ENCODE measurements at places on chromosomes 7 and 10. TPM values are rescaled to one million over a fixed set of nuclear protein-coding genes. Genes with fewer than 3 reads are reported as not detected.

- no peak for DNase-seq
These were observed 10.3 kb upstream of the RASSF4 start for GRCh38 chr10:44949127-44949802.

DNA sequence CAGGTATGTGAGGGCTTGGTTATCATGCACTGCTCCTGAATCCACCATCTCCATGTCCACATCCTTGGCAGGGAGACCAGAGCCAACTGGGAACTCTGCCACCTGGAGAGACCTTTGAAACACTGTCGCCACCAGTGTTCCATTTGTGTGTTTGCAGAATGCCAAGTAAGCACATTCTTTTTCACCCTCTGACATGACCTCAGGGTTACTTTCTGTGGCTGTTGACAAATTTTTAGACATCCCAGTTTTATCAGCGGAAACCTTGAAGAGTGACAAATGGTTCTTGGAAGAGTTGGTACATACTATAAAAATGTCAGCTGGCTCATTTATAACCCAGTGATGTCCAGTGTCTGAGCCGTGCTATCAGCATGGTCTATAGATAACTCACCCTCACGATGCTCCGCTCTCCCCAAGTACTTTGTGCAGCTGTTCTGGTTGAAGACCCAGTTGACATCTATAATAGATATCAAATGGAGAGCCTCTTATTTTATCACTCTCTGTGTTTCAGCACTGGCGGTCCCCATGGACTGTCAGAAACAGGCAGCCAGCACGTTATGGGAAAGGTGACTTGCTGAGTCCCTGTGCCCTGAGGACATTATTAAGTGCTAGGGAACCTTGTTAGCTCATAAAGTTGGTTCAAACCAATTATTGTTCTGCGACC is 563.1 kb upstream of the GALNT17 start:
- no peak for DNase-seq

DNA sequence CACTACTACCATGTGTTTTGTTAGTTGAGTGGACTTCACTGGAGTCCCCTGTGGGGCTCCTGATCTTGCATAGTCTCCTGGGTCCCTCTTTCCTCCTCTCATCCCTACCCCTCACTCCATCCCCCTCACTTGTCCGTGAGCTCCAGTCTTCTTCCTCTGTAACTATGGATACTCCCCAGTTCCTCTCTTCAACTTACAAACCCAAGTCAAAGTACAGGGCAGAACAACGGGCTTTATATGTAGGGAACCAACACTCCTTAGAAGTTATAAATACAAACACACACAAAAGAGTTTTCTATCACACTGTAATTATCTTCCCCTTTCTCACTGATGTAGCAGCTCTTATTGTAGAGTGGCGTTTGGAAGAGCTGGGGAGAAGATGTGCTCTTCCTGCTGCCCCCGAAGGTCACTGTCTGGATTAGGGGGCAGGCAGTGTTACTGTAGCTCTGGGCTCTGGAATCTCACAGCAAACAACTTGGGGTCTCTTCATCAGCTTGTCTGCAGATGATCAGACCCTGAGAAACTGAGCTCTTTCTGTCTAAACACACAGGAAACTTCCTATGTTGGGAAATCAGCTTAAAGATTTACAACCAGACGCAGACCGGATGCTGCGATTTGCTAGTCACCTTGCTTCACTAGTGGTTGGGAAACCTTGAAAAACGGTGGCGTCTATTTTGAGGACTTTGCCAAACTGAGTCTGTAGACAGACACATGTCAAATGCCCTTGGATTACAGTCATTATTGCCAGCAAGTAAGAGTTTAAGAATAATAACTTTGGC is 13.6 kb downstream of the SNX10 start:
- peak; percentile 32 for DNase-seq

- no peak for DNase-seq
These were observed 127.9 kb downstream of the NRF1 start for GRCh38 chr7:129739427-129739826.

TYW1B gene
- 3.8 TPM for total RNA-seq

DNA sequence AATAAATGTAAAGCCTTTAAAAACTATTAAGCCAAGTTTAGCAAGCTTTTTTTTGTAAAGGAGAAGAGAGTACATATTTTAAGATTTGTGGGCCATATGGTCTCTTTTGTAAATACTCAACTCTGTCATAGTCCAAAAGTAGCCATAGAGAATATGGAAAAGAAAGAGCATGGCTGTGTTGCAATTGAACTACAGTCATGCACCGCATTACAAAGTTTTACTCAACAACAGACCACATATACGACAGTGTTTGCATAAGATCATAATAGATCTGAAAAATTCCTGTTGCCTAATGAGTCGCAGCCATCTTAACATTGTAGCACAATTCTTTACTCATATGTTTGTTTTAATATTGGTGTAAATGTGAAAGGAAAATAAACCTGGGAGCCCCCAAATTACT is 440.8 kb downstream of the HTR7 start:
- DNase-seq = no peak

VSTM2A gene
- total RNA-seq = not detected

GRCh38 chr7:50857804-50858489 is 75.3 kb upstream of the GRB10 start:
- DNase-seq = no peak

DNA sequence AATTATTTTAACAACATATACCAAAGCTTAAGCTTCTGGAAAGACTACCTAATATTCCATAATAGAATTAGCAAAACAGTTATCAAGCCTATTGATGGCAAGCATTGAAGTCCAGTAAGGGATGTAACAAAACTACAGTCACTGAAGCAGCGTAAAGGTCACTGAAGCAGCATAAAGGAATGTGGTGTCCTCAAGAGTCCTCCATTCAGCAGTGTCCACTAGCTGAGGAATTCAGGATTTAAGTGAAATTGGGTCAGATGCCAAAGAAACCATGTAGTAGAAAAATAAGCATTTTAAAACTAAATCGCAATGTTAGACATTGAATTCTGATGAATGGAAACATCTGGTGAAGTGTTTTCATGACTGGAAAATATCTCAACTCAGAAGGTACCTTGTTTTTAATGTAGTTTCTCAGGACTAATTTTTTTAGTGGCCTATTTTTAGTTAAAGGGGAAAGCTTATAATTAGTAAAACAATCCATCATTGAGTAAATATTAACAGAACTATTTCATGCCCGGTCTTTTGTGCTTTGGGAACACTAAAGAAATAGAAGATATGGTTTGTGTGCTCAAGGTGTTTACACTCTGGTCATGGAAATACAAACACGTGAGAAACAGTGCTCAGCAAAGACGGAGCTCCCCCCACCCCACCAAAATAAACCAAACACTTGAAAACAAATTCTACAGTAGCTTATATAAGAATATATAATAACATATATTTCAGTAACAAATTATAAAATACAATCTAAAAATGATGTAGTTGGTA is 121.4 kb downstream of the CDK14 start:
- DNase-seq = no peak

DNA sequence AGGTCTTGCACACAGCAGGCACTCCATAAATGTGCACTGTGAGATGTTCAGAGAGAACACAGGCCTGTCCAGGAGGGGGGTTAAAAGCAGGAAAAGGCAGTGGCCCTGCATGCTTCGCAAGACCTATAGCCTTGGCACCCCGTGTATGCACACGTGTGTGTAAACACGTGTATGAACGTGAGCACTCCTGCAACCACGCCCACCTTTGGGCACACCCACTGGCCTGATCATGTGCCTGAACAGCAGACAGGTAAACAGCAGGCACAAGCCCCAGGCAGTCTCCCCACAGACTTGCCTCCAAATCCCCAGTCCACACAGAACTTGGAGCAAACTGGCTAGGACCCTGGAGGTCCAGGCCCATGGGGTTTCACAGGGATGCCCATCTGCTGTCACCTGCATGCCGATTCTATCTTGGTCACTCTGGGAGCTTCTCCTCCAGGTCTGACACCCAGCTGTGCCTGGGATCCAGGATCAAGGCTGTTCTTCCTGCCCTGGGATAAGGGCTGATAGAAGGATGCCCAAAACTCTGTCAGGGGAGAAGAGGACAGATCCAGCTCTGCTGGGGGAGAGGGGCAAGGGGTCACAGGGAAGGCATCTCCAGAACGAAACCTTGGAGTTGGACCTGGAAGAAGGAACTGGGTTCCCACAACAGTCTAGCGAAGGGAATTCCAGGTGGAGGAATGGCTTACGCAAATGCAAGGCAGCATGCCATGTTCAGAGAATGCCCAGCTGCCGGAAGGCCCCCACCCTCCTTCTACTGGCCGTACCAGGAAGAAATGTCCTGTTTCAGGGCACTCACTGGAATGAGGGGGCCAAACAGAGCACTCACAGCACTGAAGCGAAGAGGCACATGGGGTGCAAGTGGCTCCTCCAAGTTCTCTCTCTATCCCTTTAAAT is 14.3 kb upstream of the ZMIZ1 start:
- peak; percentile 8 for DNase-seq

GRCh38 chr10:103090911-103091310 is 102.2 kb downstream of the NT5C2 start:
- DNase-seq = no peak

- DNase-seq = no peak
These were observed 1149.5 kb upstream of the POT1 start for GRCh38 chr7:126079151-126079550.

- DNase-seq = no peak
These were observed 96.9 kb upstream of the SH2B2 start for GRCh38 chr7:102189756-102190155.

GRCh38 chr7:44580945-44581878 is 819 bp downstream of the TMED4 start:
- DNase-seq = peak; percentile 71

PLAC9 gene
- total RNA-seq = not detected

DNA sequence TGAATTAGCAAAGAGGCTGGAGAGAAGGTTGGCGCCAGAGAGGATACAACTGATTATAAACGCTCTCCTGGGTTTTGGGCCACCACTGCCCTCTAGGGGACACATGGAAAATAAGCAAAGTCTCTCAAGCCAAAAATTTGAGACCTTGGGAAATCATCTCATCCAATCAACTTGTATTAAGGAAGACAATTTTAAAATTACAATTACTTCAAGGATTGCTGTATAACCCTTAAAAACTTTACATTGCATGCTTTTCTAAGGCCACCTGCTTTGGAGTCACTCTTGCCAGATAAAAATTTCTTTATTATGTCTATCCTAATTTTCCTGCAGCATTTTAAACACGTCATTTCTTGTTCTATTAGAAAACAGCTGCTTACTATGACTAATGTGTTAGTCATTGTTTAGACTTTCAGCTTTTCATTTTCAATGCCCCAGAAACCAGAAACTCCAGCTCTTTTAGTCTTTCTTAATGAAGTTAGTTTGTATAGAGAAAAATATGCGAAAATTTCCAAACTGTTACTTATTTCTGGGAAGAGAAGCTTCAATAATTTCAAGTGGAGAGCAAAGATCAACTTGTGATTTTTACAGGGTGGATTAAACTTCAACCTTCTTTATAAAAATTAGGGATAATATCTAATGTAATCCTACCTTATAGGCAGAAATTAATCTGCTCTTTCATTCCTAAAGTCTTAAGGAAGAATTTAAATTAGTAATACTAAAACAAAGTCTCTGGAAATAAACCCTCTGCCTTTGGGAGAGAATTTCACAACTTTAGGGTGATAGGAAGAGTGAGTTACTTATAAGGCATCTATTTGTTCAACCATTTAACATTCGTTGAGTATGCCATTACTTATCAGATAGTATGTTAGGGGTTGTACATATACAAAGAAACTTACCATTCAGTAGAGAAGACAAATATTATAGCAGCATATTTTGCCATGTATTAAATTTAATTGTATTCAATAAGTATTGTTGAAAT is 20.6 kb upstream of the RHOBTB1 start:
- peak; percentile 57 for DNase-seq

DNA sequence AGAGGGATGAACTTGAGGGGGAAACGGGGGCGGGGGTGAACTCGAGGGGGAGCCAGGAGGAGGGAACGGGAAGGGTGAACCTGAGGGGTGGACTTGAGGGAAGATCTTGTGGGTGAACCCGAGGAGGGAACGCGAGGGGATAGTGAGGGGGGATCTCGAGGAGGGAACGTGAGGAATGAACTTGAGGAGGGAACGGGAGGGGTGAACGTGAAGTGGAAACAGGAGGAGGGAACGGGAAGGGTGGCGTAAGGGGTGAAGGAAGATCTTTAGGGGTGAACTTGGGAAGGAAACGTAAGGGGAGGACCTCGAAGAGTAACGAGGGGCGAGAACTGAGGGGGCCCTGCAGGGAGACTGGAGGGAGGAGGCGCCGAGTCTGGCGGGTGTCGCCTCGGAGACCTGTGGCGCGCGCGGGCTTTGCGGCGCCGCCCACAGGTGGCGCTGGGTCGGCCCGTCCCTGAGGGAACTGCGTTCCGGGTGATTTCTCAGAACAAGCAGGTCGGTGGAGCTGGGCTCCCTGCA is 651 bp downstream of the MYO3A start:
- peak; percentile 17 for DNase-seq

PAX4 gene
- total RNA-seq = not detected

GRCh38 chr10:114420811-114421485 is 16.6 kb upstream of the AFAP1L2 start:
- DNase-seq = no peak

DNAJC12 gene
- total RNA-seq = 11.5 TPM

- DNase-seq = no peak
These were observed 1.2 kb downstream of the BRAF start for GRCh38 chr7:140923358-140924006.

SPAG6 gene
- total RNA-seq = not detected

DNA sequence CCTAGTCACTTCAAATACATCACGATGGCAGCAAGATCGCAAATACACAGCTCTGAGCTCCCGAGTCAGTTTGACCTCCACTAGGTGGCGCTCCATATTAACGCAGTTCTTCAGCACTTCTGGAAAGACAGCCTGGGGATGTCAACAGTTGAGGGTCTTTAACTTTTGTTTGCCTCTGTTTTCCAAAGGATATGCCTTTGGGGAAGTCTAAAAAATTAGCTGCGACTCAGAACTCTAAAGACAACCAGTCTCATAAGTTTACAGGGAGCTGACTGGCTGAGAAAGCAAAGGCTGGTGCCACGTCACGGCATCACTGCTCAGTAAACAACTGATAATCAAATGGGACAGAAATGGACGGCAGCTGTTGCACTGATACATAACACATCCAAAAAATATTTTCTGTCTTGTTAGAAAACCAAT is 458.8 kb downstream of the SORCS1 start:
- peak; percentile 33 for DNase-seq

DNA sequence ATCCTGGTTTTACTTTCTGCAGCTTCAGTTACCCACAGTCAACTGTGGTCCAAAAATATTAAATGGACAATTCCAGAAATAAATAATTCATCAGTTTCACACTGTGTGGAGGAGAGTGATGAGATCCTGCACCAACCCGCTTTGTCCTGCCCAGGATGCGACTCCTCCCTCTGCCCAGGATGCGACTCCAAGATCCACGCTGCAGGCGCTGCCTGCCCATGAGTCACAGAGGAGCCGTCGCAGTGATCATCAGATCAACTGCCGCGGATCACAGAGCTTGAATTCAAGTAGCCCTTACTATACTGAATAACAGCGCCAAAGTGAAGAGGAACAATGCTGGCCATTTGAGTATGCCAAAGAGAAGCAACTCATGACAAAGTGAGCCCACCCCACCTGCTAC is 61.5 kb downstream of the GRB10 start:
- no peak for DNase-seq

Data from activated CD4-positive, alpha-beta memory T cell treated with anti-CD3 and anti-CD28 coated beads for 36 hours (primary cell).